ENCODE measurements at places on chromosomes 6 and 20.

DNA sequence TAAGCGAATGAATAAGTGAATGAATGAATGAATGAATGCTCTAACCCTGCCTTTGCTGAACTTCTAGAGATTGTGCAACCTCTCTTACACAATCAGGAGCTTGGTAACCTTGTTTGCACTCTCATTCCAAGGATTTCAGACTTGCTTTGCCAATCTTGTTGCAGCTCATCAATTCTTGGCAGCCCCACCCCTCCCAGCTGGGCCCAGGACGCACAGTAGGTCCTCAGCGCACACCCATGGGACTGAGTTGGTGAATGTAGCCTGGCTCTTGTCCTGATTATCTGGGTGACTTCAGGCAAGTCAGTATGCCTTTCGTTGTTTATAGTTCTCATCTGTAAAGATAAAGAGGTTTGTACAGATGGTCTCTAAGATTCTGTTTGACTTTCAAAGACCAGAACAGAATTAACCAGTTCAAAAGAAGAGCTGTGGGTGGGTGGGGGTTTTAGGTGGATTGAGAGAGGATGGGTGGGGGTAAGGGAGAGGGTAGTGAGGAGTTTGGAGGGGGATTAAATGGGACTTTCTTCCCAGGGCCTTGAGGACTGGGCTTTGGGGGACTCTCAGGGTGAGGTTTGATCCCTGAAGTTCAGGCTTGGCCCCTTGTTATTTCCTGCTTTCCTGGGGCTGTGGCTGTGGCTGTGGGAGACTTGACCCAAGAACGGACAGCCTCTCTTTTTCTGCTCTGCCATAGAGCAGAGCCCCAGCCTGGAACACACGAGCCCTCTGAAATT is 33.2 kb downstream of the VEGFA start:
- no peak for DNase-seq

- no peak for DNase-seq
These were observed 99.7 kb downstream of the IRF4 start for GRCh38 chr6:491233-491632.

DNA sequence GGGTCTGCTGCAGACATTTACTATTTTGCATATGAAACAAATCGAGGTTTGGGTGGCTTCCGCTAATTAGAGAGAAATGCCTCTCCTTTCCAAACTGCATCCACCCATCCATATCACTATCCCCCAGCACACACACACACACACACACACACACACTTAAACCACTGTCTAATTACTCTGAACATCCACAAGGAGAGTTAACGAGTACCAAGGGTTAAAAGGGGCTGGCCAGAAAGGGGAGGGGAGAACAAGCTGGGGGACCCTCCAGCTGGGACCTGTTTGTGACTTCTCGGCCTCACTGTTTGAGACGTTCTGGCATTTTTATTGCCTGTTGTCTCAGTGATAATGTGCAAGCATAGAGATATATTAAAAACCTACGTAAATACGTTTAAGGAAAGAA is 261.2 kb downstream of the FOXC1 start:
- no peak for DNase-seq

DNA sequence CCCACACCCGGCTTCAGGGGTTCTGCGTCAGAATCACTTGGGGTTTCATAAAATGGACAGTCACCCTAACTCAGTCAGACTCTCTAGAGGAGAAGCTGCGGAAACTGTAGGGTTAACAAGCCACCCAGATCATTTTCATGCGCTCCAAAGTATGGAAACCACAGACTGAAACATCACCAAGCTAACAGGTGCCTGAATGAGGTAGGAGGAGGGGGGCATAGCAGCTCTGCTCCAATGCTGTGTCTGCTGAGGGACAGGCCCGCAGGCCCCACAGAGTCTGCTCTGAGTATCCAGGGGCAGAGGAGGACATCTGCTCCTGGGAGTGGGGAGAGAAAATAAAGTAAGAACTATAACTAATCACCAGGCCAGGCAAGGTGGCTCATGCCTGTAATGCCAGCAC is 97.1 kb upstream of the AKAP12 start:
- DNase-seq = no peak

- no peak for DNase-seq
These were observed 252.0 kb upstream of the RIN2 start for GRCh38 chr20:19506021-19506420.

DNA sequence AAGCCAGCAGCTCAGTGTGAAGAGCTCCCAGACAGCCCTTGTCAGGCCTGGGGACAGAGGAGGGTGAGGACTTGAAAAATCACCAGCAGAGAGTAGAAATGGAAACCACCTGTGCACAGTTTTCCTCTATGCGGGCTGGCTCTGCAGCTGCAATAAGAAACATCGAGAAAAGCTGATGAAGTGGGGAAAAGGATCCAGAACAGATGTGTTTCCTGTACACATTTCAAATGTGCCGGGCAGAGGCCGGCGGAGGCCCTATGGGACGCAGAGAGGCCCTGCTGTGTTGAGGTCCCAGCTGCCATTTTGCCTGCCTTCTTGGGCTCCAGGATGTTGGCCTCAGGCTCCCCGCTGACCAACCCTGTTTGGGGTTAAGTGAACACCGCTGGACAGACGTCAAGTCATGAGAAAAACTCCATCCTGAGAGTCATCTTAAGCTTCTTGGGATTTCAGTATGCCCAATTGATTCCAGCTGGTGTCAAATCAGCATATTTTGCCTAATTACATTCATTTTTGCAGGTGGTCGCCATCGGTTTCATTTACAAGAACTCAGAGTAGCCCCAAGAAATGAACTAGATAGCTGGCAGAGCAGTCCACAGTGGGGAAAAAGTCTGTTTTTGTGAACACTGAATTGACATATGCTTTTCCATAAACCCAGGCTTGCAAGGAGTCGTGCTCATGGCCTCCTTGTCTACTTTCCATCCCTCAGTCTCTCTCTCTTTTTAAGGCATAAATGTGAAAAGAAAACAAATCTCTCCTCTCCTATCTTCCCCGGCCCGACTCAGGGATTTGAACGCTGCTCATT is 150.4 kb upstream of the PHACTR3 start:
- DNase-seq = no peak

GRCh38 chr6:34202329-34203201 is 34.1 kb upstream of the HMGA1 start:
- no peak for DNase-seq

- DNase-seq = no peak
These were observed 266.0 kb upstream of the CITED2 start for GRCh38 chr6:139640448-139640847.

- DNase-seq = no peak
These were observed 17.0 kb downstream of the DACT2 start for GRCh38 chr6:168302534-168302933.

All from fibroblast of skin of right quadriceps (primary cell).